NCI-H1436 treated with DMSO at 0.1 percent for 48 hours (cell line): ENCODE measurements at places on chromosomes 5 and 9.

DNA sequence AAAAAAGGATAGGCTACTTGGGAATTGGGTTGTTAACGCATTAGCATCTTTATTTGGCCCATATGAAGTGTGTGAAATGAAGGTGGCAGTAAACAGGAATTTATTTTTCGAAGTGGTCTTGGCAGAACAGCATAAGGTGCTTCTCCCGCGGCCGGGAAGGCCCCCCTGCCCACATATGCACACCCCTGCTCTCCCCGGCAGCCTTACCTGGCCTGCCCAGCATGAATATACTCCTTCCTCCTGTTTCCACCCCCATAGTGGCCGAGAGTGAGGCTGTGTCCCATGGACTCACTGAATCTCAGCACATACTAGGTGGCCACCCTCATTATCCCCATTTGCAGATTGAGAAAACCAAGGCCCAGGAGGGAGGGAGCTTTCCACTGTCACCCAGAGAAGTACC lies 54.0 kb upstream of the OLFM1 start:
- no peak for DNase-seq

DNA sequence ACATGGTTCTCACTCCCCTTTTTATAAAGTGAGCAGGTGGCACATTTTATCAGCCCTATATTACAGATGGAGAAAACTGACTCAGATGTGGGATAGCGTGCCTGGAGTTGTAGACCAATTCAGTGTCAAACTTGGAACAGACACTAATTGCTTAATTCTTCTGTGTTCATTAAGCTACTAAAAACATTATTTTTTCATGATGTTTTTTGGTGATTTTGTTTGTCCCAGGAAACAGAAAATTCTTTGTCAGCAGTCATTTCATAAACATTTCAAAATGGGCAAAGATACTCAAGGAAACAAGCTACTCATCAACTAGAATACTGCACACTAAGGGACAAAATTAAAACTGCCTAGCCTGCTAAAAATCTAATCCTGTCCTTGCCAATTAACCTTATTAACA lies 2.2 kb downstream of the ABHD17B start:
- DNase-seq = no peak

DNA sequence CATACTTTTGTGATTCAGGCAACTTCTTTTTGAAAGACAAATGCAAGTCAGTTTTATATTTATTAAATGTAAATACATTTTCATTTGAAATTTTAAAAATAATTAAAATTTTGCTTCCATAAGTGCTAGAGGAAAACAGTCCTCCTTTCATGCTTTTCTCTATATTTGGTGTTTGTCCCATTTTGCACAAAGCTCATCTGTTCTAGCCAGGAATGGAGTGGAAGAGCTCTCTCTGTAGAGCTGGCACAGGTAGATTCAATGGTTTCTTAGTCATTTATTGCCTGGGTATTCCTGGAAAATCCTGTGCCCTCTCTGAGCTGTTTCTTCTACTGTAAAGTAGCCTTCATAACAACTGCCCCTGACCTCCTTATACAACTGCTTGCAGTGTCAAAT lies 267.6 kb upstream of the HAPLN1 start:
- no peak for DNase-seq

- DNase-seq = no peak
Measured at GRCh38 chr5:85760519-85760918, 857.2 kb upstream of the COX7C start.

- DNase-seq = no peak
Measured at GRCh38 chr5:43421450-43422133, 9.4 kb upstream of the CCL28 start.

- DNase-seq = no peak
Measured at GRCh38 chr9:71685988-71686387, 82.3 kb downstream of the CEMIP2 start.

DNA sequence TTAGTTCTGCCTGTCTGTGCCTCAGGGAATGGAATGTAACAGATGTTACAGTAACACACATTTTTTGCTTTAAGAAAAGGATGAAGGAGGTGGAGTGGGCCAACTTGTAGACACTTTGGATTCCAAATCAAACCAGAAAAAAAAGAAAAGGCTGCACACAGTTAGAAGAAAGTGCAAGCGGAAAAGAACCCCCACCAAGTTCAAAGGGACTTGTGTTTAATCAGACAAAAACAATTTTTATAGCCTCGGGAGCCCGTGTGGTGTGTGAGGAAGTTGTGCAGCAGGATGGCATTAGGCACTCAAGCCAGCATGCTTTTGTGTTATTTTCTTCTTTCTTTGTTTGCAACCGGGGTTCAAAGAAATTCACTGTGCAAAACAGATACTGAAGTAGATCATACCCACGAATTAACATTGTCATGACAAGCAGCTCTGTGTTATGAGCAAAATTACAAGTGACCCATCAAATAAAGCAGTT lies 189.5 kb downstream of the SEMA5A start:
- no peak for DNase-seq

DNA sequence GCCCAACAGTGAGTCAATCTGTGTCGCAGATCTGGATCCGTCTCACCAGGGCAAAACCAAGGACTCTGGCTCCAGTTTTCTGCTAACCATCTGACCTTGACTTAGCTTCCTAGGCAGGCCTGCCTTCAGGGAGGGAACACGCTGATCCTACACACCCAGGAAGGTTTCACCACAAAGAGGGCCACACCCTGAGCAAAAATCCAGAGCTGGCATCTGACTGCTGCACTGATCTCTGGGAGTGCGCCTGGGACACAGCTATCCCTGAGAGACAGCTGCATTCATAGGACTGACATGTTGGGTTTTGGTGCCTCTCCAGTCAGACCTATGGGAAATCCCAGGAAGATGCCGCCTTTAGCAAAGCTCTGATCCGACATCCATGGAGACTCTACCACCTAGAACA lies 47.5 kb downstream of the CDK5RAP2 start:
- no peak for DNase-seq

- DNase-seq = no peak
Measured at GRCh38 chr5:95081982-95082381, 202.9 kb downstream of the MCTP1 start.

GRCh38 chr9:6449645-6450044 lies 36.6 kb downstream of the UHRF2 start:
- no peak for DNase-seq

DNA sequence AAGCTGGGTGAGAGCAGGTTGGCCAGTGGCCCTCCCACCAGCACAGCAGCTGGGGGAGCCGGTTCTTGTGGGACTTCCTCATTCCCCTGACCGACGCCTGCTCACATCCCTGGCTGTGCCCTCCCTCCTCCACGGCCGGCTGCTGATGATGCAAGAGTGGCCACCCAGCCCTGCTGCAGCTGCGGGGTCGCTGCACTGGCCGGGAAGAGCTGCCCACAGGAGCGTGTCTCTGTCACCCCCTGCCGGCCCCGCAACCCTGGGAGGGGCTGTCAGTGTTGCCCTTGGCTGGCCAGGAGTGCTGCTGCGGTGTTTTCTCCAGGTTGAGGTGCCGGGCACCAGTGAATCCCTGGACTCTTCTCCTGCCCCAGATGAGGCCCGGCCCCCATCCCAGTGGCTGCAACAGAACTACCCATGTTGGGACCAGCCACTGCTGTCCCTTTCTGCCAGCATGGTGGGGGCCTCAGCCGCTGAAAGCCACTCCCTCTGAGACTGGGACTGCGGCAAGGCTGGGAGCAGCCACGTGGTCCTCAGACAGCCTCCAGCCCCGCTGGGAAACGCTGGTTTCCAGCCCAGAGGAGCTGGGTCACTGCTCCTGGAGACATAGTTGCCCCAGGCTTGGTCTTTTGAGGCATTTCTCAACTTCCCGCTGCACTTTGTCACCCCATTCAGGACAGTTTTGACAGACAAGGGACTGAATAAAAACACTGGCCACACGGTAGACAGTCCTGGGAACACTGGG lies 739 bp downstream of the CARD9 start:
- no peak for DNase-seq
